ENCODE measurements at places on chromosomes 1 and 21.

DNA sequence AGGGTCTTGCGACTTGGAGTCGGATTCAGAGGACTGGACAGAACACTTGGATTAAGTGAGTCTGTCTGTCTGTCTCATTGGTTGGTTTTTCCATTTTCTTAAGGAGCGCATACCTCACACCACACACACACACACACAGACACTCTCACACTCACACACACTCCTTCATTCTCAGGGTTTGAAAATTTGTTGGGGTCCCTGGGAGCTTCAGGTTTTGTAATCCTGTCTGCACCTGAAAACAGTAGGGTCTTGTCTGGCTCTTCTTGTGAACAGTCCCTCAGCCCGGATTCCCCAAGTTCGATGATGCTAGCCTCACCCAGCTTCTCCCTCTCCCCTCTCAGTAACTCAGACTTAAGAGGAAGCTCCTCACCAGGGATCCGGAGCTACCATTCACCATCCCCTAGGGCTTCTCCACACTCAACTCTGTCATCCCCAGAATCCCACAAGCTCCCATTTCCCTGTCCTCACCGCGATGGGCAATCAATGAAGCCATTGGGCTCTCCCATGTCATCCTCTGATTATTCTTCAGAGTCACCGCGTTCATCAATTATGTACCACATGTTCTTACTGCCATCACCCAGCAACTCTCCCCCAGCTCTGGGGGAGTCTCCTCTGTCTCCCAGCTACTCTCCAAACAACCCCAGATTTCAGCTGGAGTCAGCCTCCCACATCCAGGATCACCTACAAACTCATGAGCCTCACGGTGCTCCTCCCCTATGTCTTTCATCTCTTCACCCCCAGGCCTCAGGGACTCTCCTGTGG, 1530.9 kb upstream of the TPTE start:
- no peak for DNase-seq

DNA sequence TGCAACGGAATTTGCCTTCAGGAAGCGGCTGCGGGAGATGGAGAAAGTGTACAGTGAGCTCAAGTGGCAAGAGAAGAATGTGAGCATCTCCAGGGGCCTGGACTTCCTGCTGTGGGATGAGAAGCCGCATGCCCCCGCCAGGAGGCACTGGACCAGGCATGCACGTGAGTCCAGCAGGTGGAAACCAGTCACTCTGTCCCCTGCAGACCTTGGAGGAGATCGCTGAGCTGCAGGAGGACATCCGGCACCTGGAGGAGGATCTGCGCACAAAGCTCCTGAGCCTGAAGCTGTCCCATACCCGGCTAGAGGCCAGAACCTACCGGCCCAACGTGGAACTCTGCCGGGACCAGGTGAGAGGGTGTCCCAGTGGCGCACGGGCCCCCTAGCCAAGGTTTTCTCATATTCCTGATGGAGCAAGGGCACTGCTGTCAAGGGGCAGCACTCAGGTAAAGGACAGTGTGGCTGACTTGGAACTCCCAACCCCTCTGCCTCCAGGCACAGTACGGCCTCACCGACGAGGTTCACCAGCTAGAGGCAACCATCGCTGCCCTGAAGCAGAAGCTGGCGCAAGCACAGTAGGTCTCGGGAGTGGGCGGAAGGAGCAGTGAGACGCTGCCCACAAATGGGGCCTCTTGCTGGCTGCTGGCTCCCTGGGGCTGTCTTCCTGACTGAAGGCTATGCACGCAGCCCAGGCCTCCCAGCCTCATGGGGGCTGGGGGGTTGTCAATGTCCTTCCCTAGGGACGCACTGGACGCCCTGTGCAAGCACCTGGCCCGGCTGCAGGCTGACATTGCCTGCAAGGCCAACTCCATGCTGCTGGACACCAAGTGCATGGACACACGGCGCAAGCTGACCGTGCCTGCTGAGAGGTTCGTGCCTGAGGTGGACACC, 1.2 kb upstream of the ADPRS start:
- DNase-seq = no peak

DNA sequence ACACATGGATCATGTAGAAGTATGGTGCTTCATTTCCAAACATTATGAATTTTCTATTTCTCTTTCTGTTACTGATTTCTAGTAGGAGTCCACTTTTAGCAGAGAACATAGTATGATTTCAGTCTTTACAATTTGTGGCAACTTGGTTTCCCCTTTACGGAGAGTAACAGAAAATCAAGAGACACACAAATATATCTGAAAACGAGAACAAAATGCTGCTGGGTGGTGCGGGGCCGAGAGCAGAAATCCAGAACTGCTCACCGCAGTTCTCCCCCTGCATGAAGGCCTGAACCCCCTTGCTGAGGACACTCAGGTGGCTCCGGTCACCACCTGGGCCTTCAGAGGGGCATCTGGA, 94.5 kb upstream of the FMN2 start:
- no peak for DNase-seq

GRCh38 chr1:171233183-171233582, 15.1 kb upstream of the FMO1 start:
- DNase-seq = no peak

DNA sequence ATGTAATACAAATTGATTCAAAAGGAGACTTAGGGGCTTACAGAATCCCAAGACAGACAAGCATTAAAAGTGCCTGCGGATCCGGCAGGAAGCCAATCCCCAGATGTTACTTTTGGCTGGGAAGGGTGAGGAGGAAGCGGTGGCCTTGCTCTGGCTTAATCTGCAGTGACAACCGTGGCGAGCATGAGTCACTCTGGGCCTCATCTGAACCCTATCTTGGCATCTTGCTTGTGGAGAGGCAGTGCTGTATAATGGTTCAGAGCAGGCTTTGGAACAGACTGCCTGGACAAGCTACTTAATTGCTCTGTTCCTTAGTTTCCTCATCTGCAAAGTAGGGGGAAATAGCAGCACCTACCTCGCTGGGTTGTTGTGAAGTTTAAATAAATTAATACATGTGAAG, 74.1 kb downstream of the XCL2 start:
- DNase-seq = no peak

GRCh38 chr1:112263453-112263852, 132.6 kb upstream of the CTTNBP2NL start:
- no peak for DNase-seq

- DNase-seq = no peak
These were observed 24.2 kb upstream of the SLFNL1 start for GRCh38 chr1:41045740-41046139.

DNA sequence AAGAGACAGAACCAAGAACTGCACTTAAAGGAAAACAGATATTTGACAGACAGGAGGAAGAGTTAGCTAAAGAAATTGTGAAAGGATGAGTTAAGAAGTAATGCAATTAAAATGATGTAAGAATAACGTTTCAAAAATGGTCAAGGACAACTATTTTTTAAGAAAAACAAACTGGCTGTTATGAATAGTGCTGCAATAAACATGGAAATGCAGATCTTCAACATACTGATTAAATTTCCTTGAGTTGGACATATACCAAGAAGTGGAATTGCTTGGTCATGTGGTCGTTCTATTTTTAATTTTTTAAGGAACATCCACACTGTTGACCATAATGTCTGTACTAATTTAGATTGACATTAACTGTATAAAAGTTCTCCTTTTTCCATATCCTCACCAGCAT, 23.1 kb upstream of the PHTF1 start:
- DNase-seq = no peak

- no peak for DNase-seq
These were observed 36.5 kb upstream of the KIF21B start for GRCh38 chr1:201059871-201060555.

DNA sequence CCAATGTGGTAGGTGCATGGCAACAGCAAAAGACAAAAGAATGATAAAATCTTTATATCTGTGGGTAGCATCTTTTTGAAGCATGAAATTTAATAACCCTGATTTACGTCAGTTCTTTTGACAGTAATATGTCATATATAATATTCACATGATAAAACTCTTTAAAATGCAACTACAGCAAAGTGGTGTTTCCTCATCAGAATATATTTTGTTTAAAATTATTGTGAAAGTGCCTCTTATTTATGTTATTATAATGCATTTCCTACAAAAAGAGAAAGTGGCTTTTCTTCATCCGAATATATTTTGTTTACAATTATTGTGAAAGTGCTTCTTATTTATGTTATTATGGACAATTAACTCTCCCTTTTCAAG, 46.9 kb upstream of the EEIG2 start:
- no peak for DNase-seq

- DNase-seq = no peak
These were observed 50.7 kb upstream of the SPOCD1 start for GRCh38 chr1:31866450-31867032.

DNA sequence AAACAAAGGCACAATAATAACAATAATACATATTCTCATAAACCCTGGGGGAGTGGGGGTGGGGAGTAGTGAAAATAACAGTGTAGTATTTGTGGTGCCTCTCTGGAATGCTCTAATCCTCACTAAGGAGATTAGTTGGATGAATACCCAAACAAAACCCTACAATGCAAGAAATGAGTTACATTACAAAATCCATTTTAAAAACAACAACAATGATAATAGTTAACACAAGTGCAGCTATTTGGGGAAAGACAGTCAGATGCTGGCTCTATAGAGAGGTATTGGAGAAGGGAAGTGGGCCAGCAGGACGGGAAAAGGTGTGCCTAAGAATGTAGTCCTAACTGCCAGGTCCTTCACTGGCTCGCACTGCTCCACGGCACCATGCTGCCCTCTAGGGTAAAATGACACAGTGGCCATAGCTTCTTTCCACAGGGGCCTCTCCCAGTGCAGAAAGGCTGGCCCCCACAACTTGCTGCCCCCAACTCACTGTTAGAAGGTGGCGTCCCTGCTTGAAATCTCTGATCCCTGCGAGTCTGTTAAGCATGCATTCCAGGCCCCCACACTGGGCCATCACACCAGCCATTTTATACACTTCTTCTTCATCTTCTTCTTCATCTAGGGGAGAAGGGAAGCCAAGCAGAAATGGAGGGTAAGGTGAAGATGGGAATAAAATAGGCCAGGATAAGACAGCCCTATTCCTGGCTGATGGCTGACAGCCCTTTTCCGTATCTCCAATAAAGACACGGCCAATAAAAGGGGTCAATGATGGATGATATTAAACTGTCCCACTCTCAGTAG, 113.8 kb downstream of the UBR4 start:
- no peak for DNase-seq

DNA sequence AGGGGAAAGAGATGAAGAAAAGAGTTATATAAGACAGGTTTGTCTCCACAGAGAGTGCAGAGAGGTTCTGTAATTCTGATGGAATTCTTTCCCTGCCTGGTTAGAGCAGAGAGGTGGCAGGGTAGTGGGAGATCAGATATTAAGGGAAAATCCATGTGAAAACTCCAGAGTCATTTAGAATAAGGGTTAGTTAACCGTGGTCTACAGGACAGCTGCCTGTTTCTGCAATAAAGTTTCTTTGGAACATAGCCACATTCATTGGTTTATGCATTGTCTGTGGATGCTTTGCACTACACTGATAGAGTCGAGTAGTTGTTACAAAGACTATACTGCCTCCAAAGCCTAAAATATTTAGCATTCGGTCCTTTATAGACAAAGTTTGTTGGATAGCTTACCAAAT, 55.6 kb downstream of the LRRC8D start:
- DNase-seq = no peak

- DNase-seq = no peak
These were observed 9.0 kb upstream of the COL8A2 start for GRCh38 chr1:36134031-36134430.

DNA sequence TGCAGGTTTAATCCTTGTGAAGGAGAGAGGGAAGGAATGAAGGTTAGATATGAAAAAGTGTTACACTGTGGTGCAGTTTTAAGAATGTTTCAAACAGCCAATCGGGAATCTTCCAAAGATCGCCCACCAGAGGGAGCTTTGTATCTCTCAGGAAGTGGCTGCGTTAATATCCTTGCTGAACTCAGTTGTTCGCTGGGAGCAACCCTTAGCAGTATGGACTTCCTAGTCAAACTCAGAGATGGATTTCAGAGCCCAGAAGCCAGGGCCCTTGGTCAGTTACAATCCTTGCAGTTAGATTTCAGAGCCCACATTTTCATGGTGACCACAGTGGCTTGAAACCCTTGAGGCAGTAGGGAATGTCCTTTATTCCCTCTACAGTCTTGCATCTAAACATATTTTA, 136.2 kb downstream of the NTNG1 start:
- no peak for DNase-seq

- DNase-seq = no peak
These were observed 421.3 kb downstream of the NPHP4 start for GRCh38 chr1:5570931-5571330.

DNA sequence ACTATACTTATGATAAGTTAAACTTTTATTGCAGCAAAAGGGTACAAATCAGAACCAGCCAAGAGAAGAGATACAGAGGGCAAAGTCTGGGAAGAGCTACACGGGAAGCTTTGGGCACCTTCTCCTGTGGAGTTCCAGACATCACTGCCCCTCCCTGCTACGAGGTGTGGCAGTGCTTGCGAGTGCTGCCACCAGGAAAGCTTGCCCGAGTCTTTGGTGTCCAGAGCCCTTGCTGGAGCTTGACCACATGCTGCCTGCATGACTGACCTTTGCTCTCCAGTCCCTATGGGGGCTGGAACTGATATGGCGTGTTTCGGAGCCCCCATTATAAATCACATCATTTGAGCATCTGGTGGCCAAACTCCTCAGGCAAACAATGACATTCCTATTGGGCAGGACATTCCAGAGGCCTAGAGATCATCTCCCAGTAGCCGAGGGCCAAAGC, 23.4 kb downstream of the PLEKHO1 start:
- no peak for DNase-seq

DNA sequence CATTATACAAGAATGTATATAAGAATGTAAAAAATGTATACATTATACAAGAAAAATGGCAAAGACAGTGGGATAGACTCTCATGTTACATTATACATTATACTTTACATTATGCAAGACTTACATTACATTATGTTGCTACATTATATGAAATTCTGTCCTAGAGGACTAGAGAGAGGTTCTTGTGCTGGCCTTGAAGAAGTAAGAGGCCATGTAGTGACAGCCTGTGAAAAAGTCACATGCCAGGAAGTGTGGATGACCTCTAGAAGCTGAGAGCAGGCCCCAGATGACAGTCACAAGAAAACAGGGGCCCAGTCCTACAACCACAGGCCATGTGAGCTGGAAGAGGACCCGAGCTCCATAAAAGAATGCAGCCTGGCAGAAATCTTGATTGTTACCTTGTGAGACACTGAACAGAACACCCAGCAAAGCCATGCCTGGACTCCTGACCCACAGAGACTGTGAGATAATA, 30.5 kb upstream of the AHCYL1 start:
- DNase-seq = no peak

- DNase-seq = no peak
These were observed 206.4 kb upstream of the SGIP1 start for GRCh38 chr1:66327588-66327987.

GRCh38 chr1:231934797-231935196, 308.2 kb downstream of the DISC1 start:
- no peak for DNase-seq

- no peak for DNase-seq
These were observed 48.4 kb upstream of the RNPC3 start for GRCh38 chr1:103477101-103477500.

GRCh38 chr1:21874328-21874727, 62.3 kb downstream of the LDLRAD2 start:
- no peak for DNase-seq

DNA sequence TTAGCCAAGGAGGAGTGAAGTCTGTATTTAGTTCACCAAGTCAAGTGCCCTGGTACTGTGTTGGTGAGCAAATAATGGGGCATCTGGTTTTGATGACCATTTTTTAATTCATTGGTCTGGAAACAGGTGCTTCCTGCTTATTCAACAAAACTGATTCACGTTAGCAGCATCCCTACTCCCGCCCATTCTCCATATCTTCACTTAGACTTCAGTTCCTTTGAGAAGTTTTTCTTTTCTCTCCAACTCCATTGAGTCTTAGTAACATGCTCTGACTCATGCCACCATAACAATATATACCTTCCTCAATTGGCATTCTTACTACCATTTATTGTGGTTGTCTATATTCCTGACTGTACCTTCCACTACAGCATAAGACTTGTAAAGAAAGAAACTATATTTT, 468.9 kb downstream of the DPYD start:
- no peak for DNase-seq

All from esophagus squamous epithelium (tissue), 5 donors.